ENCODE measurements at places on chromosomes 13 and 19. TPM values are rescaled to one million over a fixed set of nuclear protein-coding genes. Genes with fewer than 3 reads are reported as not detected.

- no peak for DNase-seq
- peaks cover 13% of the 10 kb centered on the region for H3K4me1 ChIP-seq
- H3K4me3 ChIP-seq, result no peak overlapping the region
- peaks cover 4% of the 10 kb centered on the region for H3K27me3 ChIP-seq
These were observed 303.5 kb downstream of the TBC1D4 start for GRCh38 chr13:75178436-75178835.

- H3K27me3 ChIP-seq, result peaks cover 3% of the 10 kb centered on the region
- DNase-seq, result peak; percentile 75
- H3K4me1 ChIP-seq, result peaks cover 27% of the 10 kb centered on the region
- no peaks in the 10 kb centered on the region for H3K36me3 ChIP-seq
- H3K4me3 ChIP-seq, result peak overlapping the region; percentile 32
These were observed 41.4 kb upstream of the SERP2 start for GRCh38 chr13:44331912-44332851.

GRCh38 chr19:27974082-27974513, 1238.9 kb downstream of the UQCRFS1 start:
- H3K27me3 ChIP-seq, result peaks cover 10% of the 10 kb centered on the region
- H3K27ac ChIP-seq, result no peak overlapping the region
- peaks cover 6% of the 10 kb centered on the region for H3K4me1 ChIP-seq
- no peak for DNase-seq
- no peaks in the 10 kb centered on the region for H3K36me3 ChIP-seq

DNA sequence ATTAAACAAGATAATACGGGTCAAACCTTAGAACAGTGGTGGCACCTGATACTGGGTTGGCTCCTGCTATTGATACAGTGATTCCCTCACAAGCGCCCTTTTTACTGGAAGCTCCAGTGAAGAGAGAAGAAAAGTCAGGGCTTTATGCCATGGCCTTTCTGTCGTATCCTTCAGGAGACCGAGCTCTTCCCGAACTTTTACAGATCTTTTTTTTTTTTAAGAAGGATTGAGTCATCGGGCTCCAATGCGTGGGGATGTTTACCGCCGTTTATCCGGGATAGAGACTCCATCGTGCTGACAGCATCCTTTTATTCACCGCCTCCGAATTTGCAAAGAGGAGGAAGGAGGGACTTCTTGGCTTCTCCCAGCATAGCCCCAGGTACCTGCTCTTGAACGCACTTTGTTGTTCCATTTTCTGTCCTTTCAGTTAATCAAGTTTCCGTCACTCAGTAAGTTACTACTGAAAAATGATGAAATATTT, 574 bp downstream of the ZNF227 start:
- no peaks in the 10 kb centered on the region for H3K27me3 ChIP-seq
- H3K36me3 ChIP-seq, result peaks cover 26% of the 10 kb centered on the region
- DNase-seq, result no peak
- H3K27ac ChIP-seq, result peak overlapping the region; percentile 80

GRCh38 chr13:23069566-23069965, 111.2 kb upstream of the SGCG start:
- H3K27ac ChIP-seq, result no peak overlapping the region
- H3K27me3 ChIP-seq, result no peaks in the 10 kb centered on the region
- H3K4me3 ChIP-seq, result no peak overlapping the region
- no peaks in the 10 kb centered on the region for H3K36me3 ChIP-seq
- H3K4me1 ChIP-seq, result no peaks in the 10 kb centered on the region
- DNase-seq, result no peak

DNA sequence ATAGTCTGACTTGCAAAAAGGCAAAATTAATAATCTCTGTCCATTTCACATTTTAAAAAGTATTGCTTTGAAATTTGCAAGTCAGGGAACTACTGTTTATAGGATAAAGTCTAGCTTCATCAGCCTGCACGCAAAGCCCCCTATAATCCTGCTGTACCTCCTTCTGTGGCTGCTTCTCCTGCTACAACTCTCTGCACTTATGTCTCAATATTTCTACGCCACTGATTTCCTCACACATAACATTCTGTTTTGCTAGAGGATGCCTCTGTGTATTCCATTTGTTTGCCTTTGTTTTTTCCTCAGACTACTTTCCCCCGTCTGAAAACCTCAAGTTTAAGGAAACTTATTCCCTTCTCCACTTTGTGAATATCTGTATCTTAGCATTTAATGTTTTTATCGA, 389.9 kb downstream of the RFC3 start:
- no peak for DNase-seq
- H3K27ac ChIP-seq, result no peak overlapping the region
- peaks cover 19% of the 10 kb centered on the region for H3K4me1 ChIP-seq
- no peaks in the 10 kb centered on the region for H3K27me3 ChIP-seq
- H3K36me3 ChIP-seq, result no peaks in the 10 kb centered on the region
- peak overlapping the region; percentile 6 for H3K4me3 ChIP-seq

DNA sequence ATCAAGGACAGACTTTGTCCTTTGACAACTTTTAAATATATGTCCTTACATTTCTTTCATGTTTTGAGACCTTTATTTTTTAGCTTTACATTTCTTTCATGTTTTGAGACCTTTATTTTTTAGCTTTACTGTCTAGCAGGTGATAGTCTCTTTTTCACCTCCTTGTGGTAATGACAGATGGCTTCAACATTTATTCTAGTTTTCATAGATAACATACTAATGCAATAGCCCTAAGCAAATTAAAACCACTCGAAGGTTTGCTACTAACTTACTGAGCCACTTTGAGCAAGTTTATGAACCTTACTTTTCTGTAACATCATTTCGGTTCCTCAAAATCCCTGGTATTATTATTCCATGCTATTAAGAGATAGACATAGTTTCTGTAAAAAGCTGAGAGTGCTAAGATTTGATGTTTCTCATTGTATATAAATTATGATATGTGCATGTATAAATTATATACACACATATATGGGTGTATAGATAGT, 4.5 kb downstream of the DACH1 start:
- peaks cover 18% of the 10 kb centered on the region for H3K4me1 ChIP-seq
- H3K36me3 ChIP-seq, result peaks cover 7% of the 10 kb centered on the region
- H3K27me3 ChIP-seq, result peaks cover 19% of the 10 kb centered on the region
- no peak for DNase-seq
- peak overlapping the region; percentile 97 for H3K4me3 ChIP-seq
- H3K27ac ChIP-seq, result no peak overlapping the region

DNA sequence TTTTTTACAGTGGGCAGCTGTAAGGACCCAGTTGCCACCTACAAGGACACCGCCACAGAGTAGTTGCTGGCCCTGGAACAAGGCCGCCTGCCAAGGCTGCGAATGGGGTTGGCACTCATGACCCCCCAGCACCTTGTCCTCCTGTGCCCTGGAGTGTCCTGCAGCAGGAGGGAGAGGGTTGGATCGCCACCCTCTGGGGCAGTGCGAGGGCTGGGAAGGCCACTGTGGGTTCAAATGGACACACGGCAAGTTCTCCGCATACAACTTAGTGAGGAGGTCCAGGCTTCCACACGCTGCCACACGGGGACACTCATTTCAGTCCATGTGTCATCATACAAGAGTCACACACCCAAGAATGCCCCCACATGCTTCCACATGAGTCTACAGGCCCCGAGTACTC, 978 bp downstream of the KLK8 start:
- DNase-seq, result no peak
- H3K27ac ChIP-seq, result no peak overlapping the region
- H3K4me1 ChIP-seq, result peaks cover 3% of the 10 kb centered on the region
- peaks cover 30% of the 10 kb centered on the region for H3K27me3 ChIP-seq
- no peaks in the 10 kb centered on the region for H3K36me3 ChIP-seq

DNA sequence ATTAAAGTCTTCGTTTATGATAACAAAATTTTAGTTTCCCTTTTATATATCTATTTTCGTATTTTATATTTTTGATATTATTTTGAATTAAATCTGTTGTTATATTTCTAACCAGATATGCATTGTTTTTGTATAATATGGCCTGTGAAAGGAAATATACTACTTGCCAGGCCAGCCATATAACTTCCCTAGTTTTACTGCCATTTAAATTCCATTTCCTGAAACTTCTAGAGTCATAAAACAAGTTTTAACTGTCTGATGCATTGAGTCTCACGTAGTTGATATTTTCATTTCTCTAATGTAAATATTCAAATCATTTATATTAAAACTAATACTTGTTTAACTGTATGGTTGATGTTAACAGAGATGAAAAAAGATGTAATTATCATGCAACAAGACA, 13.5 kb downstream of the ESD start:
- H3K27me3 ChIP-seq, result no peaks in the 10 kb centered on the region
- no peak overlapping the region for H3K4me3 ChIP-seq
- no peaks in the 10 kb centered on the region for H3K4me1 ChIP-seq

GRCh38 chr13:41991936-41992335, 31.0 kb upstream of the VWA8 start:
- H3K36me3 ChIP-seq, result no peaks in the 10 kb centered on the region
- DNase-seq, result no peak
- H3K27me3 ChIP-seq, result peaks cover 3% of the 10 kb centered on the region
- H3K4me1 ChIP-seq, result peaks cover 3% of the 10 kb centered on the region

DNA sequence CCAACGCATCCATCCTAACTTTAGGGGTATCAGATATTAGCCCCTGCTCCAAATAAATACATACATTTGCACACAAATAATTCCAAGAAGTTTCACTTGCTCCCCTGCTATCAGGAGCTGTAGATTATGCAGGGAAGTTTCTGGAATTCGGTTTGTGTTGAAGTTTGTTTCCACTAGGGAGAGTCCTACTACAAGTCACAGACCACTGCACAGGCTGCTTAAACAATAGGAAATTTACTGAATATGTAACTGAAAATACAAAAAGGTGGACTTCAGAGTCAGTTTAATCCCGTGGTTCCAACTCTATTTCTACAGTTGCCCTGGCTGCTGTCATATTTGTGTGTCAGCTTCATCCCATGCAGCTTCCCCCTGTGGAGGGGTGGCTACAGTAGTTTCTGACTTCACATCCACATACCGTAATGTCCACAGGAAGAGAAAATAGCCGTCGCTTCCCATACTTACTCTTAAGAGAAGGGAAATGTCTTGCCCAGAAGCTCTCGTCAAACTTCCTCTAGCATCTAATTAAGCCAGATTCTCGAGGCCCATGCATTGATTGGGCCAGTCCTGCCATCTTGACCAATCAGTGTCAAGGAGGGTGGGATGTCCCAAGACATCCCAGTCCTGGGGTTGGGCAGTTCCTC, 286.6 kb downstream of the COG6 start:
- H3K36me3 ChIP-seq, result no peaks in the 10 kb centered on the region
- H3K27me3 ChIP-seq, result peaks cover 13% of the 10 kb centered on the region
- H3K4me3 ChIP-seq, result no peak overlapping the region
- no peak overlapping the region for H3K27ac ChIP-seq
- peaks cover 3% of the 10 kb centered on the region for H3K4me1 ChIP-seq

DNA sequence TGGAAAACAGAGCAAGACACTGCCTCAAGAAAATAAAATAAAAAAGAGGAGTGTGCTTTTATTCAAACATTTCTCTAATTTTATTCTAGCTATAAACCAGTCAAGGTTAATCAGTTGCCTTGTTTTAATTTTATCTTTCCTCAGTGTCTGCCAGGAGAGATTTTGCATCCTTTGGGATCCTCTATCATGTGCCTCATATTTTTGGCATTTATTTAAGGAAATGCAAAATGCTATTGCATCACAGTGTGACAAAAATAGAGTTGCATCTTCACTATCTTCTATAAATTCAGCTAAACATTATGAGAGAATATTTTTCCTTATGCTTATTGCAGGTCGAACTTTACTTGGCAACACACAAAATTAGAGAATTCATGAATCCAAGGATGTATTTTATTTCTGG, 639.0 kb upstream of the KLF12 start:
- H3K36me3 ChIP-seq, result no peaks in the 10 kb centered on the region
- no peak overlapping the region for H3K27ac ChIP-seq
- no peaks in the 10 kb centered on the region for H3K4me1 ChIP-seq
- H3K27me3 ChIP-seq, result no peaks in the 10 kb centered on the region
- no peak for DNase-seq

DNA sequence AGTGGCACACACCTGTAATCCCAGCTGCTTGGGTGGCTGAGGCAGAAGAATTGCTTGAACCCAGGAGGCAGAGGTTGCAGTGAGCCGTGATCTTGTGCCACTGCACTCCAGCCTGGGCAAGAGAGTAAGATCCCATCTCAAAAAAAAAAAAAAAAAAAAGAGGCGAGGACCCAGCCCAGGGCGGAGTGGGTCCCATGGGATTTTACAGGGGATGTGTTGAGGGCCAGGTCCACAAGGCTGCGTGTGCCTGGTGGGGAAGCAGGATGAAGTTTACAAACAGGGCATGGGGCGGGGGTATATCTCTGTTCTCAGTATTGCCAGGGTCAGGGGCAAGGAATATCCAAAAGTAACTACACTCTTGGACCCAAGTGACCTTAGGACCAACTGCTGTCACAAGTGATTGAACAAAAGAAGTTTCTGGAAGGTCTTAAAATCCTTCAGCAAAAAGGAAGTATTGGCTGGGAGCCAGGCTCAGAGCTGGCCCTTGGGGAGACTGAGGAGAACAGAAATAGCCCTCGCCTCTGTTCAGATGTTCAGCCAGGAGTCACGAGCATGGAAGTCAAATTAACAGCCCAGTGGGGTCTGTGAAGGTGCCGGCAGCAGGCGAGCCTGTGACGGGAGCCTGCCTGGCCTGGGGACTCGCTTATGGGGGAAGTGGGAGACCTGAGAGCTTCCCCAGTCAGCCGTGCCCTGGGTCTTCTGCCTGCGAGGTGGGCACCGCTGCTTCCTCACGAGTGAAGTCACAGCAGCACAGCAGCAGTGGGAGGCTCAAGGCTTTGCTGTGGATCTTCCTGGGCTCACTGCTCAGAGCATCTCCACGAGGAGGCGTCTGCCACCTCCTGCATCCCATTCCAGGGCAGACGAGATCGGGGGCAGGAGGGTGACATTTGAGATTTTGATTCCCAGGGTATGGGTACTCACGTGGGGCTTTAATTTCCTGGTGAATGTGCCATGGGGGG, 6.4 kb downstream of the MYO9B start:
- H3K27me3 ChIP-seq, result no peaks in the 10 kb centered on the region
- H3K4me3 ChIP-seq, result no peak overlapping the region
- no peak overlapping the region for H3K27ac ChIP-seq

DNA sequence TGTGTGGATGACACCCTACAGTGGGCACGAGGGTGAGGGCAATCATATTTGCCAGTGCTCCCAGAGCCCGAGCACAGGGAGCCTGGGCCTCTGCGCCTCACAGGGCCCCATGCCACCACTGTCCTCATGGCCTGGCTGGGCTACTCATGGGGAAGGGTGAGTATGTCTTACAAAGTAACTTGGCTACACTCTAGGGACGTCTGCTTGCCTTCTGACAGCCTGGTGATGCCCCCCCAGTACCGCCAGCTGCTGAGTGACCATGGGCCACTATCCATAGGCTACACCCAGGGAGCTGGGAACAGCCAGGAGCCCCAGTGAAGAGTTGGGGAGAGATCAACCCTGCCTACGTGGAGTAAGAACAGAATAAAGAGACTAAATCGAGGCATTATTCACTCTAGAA, 78.8 kb downstream of the SERP2 start:
- H3K27me3 ChIP-seq, result no peaks in the 10 kb centered on the region
- H3K4me1 ChIP-seq, result peaks cover 22% of the 10 kb centered on the region
- H3K36me3 ChIP-seq, result peaks cover 6% of the 10 kb centered on the region
- no peak overlapping the region for H3K27ac ChIP-seq
- DNase-seq, result no peak
- no peak overlapping the region for H3K4me3 ChIP-seq

The PHLDB3 gene
- total RNA-seq, result 114 TPM

The MZF1 gene
- total RNA-seq, result 22.9 TPM

The S1PR5 gene
- total RNA-seq, result 0.21 TPM

The SPRY2 gene
- 48.7 TPM for total RNA-seq

The TMEM205 gene
- total RNA-seq, result 68.3 TPM

The CGB2 gene
- total RNA-seq, result not detected

The SIGLEC8 gene
- not detected for total RNA-seq

The GPR12 gene
- total RNA-seq, result 0.14 TPM

The PLIN4 gene
- total RNA-seq, result 0.48 TPM

The LRRC8E gene
- total RNA-seq, result 4.3 TPM

The SYDE1 gene
- total RNA-seq, result 23.7 TPM
